ENCODE measurements at places on chromosomes 3 and 15.

- DNase-seq, result no peak
Measured at GRCh38 chr3:152595975-152596821, 238.7 kb upstream of the P2RY1 start.

- DNase-seq, result no peak
Measured at GRCh38 chr3:170622369-170623159, 36.7 kb upstream of the SLC7A14 start.

GRCh38 chr3:5205165-5205941 lies 17.8 kb downstream of the EDEM1 start:
- no peak for DNase-seq

GRCh38 chr15:52567871-52568600 lies 794 bp downstream of the ARPP19 start:
- DNase-seq, result no peak

Data from NCI-H1436 treated with DMSO at 0.1 percent for 48 hours (cell line).